AML-193 (cell line): ENCODE measurements at places on chromosomes 12 and 14.

DNA sequence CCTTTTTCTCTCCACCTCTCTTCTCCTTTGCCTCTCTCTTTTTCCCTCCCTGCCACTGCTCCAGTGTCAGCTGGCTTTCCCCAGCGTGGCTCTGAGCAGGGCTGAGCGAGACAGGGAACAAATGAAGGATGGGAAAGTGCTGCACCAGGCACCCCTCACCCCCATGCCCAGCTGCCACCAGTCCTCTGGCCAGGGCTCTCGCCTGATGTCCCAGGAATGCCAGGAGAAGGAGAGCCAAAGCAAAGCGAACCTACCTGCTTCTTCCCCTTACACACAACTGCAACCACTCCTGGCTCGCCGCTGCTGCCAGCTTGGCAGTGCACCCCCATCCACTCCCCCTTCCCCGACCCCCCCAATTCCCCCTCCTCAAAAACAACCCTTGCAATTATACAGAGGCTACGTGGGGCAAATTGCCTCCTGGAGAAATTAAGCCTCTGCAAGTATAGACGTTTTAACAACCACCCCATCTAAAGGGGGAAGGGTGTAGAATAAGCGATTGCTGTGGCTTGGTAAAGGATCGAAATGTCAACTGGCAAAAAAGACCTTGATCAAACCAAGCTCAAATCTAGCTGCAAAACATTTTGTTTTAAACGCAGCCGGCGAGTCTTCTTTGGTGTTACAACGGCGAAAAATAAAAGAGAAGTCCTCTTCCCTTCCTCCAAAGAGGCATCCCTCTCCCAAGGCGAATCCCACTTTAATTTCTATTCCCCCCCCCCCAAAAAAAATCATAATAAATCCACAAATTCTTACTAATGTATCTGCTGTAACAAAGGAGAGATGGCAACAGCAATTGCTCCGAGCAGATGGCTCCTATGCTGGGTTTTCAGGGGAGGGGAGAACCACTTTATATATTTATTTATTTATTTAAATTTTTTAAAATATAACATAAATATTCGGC, 2.9 kb downstream of the BCL11B start:
- DNase-seq, result no peak

DNA sequence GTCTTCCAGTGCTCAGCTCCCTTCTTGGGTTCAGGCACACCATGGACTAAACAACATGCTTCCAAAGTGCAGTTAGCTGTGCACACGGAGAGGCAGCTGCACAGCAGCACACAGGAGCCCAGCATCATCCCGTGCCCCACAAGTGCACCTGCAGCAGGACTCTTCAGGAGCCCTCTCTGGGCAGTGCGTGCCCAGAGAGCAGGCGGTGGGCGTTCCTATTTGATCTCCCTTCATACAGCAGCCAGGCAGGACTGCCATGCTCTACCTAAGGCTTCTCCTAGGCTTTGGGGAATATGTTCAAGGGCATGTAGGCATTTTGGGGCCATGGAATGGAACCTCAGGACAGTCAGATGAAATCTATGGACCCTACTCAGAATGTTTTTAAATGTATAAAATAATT, 35.5 kb downstream of the ANO2 start:
- no peak for DNase-seq

GRCh38 chr12:84757978-84758377, 154.6 kb downstream of the SLC6A15 start:
- DNase-seq, result no peak

DNA sequence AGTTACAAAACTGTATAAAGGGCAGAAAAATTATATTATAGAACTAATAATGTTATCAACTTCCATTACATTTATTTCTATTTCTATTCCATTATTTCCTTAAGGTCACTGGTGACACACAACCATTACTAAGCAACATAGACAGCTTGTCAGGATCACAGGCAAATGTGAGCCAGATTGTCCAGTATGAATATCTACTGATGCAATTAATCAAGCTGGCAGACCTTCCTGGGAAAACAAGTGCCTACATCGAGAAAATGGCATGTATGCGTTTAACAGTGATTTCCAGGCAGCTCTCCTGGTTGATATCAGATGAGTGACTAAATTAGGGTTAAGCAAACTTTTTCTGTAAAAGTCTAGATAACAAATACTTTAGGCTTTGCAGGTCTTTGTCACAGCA, 36.9 kb upstream of the TSPAN8 start:
- DNase-seq, result no peak

GRCh38 chr14:79408696-79409095, 802.6 kb downstream of the DIO2 start:
- no peak for DNase-seq

DNA sequence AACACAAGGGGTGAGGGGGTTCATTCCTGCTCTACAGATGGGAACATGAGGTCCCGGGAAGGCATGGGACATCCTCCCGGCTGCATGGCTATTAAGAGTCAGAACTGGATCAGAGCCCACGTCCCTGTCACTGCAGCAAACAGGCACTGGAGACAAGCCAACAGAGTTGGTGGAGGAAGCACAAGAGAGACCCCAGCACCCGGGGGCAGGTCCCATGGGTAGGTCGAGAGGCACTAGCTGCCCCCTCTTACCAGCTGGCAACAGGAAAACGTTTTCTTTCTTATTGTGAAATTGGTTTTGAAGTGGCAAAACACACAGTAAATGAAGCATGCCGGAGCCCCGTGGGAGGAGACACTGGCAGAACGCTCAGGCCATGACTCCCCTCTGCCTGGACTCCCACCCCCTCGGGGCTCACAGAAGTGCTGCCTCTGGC, 43.6 kb downstream of the SYNE3 start:
- no peak for DNase-seq

DNA sequence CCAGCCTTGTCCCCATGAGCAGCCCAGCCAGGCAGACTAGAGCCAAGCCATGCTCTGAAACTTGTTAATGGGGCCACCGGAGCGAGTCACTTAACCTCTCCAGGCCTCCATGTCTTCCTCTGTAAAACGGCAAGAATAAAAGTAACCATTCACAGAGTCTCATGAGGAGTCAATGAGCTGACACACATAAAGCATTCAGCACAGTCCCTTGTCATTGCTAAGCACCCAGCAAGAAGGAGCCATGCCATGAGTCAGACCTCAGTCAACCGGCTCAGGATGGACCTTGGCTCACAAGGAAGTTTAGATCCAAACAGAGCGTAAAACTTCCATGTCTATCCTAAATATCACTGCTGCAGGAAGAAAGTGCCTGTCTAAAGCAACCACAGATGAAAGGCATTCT, 10.6 kb downstream of the FICD start:
- no peak for DNase-seq

DNA sequence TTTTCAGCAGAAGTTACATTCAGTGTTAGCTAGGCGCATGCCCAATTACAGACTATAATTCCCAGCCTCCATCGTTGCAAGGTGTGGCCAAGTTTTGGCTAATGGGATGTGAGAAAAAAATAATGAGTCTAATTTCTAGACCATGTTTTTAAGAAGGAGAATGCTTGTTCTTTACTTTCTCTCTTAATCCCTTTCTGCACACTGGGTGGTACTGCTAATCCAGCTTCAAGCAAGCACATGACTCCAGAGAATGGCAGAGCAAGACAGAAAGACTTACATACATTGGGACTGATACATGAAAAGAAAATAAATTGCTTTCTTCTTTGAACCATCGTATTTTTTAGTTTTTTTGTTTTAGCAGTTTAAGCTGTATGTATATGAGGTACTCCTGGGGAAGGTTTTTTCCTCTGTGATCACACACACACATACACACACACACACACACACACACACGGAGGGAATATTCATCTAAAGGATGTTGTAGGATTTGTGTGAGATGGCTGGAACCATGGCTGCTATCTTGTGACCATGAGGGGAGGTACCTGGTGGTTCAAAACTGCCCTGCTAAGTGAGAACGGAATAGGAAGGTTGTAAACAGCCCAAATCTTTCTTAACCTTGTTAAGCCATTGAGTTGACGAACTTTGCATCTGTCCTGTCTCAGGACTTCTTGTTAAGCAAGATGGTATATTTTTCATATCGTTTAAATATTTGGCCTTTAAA, 34.3 kb upstream of the LTA4H start:
- no peak for DNase-seq

DNA sequence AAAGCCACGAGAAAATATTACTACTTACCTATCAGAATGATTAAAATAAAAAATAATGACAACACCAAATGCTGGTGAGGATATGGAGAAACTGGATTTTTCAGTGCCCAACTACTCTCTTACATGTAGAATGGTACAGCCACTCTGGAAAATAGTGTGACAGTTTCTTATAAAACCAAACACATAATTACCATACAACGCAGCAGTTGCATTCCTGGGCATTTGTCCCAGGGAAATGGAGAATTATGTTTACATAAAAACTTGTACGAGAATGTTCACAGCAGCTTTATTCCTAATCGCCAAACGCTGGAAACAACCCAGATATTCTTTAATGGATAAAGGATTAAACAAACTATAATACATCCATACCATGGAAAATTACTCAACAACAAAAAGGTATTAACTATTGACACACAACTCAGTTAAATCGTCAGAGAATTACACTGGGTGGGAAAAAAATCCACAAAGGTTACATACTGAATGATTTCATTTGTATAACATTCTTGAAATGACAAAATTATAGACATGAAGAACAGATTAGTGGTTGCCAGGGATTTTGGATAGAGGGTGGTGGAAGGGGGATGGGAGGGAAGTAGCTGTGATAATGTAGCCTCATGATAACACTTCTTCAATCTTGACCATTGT, 35.4 kb downstream of the TAOK3 start:
- no peak for DNase-seq

- DNase-seq, result peak; percentile 23
Observed at GRCh38 chr14:75010472-75011093, 7.9 kb downstream of the EIF2B2 start.

DNA sequence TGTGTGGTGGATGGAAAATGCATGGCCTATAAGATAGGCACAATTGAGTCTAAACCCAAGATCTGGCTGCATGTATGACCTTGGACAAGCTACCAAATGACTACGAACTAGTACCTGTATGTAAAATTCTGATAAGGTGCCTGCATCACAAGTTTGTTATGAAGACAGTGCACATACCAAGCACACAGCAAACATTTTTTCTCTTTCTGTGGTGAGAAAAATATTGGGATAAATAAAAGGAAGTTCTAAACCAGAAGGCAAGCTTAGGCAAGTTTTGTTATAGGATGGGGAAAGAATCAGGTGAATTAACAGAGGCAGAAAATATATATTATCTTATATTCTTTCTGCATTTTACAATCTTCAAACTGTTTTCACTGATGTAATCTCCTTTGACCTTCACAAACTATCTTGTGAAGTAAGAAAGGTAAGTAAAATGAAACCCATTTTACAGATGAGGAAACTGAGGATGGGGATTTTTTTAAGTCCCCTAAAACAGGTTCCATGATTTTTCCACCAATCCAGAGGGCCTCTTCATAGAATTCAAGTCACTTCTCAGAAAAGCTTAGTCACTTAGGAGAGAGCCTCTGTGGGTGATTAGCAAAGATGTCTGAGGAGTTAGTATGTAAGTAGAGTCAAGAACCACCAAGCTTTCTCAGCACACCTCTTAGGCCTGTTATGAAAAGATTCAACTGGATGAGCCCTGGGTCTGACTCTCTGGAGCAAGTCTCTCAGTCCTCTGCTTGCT, 132.0 kb upstream of the RAP1B start:
- DNase-seq, result no peak

- DNase-seq, result peak; percentile 8
Observed at GRCh38 chr12:107610021-107610859, 75.4 kb upstream of the PWP1 start.

GRCh38 chr12:132702640-132703039, 8.0 kb upstream of the PGAM5 start:
- DNase-seq, result no peak

DNA sequence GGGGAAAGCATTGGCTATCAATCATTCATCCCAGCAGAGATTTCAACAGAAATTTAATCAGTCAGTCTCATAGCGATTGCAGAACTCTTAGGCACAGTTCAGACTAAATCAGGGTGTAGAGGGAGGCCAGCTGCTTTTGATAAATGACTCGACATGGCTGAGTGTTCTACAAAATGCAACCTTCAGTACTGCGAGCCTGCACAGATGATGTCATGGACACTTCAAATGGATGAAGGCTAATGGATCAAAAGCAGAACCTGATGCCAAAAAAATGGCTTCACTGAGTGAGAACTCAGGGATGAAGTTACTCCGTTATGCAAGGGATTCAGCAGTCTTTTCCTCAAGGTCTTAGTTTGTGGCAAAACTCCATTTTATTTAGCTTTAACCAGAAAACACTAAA, 167.3 kb downstream of the DACT1 start:
- DNase-seq, result no peak

GRCh38 chr12:51048661-51049251, 629 bp downstream of the LETMD1 start:
- no peak for DNase-seq

GRCh38 chr14:54730156-54730961, 163.4 kb downstream of the SAMD4A start:
- DNase-seq, result peak; percentile 57

GRCh38 chr14:89699071-89699470, 255.5 kb downstream of the EFCAB11 start:
- no peak for DNase-seq

DNA sequence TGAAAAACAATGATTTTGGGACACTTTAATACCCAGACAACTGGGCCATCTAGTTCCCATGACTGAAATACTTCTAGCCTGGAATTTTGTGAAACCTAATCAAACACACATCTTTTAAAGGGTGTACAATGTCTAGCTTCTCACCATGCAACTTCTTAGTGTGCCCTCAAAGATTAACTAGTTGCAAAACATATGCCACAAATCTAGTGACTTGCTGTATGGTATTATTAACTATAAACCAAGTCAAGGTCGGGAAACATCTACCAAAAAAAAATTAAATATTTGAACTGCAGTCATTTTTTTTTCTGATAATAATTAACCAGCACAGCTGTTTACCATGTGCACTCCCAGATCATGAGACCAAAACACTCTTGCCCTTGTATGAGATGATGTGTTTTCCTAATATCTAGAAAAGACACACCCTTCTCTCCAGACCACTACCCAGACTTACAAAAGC, 171.8 kb upstream of the FOXN3 start:
- no peak for DNase-seq

DNA sequence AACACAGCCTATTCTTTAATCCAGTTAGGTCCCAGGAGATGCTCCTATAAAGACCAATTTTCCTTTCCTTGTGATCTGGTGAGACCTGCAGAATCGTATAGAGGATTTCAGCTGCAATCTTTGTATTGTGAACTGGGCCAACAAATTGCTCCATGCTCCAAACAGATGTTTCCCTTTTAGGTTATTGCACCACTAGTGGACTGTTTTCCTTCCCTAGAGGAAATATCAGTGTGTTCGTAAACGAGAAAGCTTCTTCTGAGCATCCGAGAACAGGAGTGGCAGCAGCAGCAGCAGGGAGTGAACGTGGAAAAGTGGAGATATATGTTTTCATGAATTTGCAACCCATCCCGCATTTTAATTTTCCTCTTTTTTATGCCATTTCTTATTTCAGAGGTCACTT, 344.1 kb upstream of the PDE3A start:
- no peak for DNase-seq

GRCh38 chr12:46365951-46366379, 6.6 kb downstream of the SLC38A2 start:
- DNase-seq, result no peak

DNA sequence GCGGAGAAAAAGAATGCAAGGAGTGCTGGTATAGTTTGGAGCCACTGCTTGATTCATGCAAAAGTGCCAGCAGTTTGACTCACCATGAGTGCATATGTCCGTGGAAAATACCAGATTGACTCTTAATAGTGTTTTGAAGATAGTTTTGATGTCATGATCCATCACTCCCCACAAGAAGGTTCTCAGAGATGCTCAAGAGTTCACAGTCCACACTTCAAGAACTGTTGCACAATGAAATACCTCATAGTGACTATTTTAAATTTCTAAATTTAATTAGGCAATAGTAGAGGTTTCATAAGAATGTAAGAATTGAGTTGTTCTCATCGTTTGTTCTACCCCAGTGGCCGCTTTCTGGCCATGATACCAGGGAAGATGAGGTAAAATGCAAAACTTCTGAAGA, 286.6 kb upstream of the RGS6 start:
- no peak for DNase-seq
